Activated naive CD4-positive, alpha-beta T cell treated with Interleukin-2 at 50 U/mL for 16 hours (primary cell): ENCODE measurements at places on chromosomes 16 and 17.

GRCh38 chr17:51818777-51819176, 339.7 kb downstream of the CA10 start:
- DNase-seq, result no peak

GRCh38 chr17:75008373-75008772, 4.1 kb upstream of the MRPL58 start:
- no peak for DNase-seq

DNA sequence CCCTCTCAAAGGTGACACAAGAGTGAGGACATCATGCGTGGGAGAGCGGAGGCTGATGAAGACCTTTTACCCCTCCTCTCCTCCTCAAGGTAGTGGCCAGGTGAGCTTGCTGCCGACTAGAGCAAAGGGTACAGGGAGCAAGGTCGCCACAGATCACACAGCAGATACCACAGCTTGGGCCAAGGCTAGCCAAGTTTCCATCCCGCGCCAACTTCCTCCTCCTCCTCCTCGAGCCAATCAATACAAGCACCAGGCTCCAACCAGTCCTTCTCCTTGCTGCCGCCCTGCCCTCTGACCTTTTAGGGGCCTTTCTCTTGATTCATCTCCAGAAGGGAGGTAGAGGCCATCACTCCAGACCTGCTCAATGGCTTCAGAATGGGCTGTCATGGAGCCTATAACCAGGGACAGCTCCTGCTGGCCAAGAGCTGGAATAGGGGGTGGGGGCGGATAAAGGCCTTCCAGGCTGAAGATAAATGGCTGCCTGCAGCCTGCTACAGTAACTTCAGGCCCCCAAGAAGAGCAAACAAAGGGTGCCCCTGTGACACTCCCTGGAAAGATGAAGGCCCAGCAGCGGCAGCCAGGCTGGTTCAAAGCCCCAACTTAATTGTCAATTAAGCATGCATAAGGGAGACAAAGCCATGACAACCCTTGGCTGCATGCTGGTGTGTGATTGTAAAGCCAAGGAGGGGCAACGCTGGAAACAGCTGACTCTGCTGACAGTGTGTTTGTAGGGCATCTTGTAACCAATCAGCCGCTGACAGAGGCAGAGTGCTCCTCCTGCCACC, 17.8 kb downstream of the HNF1B start:
- DNase-seq, result no peak

DNA sequence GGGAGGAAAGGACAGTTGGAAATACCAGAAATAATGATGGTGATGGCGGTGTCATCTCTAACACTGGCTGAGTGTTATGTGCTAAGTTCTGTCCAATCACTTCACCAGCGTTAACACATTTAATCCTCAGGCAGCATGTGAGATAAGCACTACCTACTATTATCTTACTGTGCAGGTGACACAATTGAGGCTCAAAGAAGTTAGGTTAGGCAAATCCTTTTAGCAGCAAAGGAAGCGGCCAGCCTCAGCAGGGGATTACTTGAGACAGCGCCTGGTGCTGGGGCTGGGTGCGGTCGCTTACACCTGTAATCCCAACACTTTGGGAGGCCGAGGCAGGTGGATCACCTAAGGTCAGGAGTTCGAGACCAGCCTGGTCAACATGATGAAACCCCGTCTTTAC, 18.7 kb upstream of the DHX8 start:
- no peak for DNase-seq

GRCh38 chr17:57779706-57780105, 34.6 kb upstream of the CCDC182 start:
- DNase-seq, result no peak

- no peak for DNase-seq
Measured at GRCh38 chr17:73272906-73273218, 11.2 kb upstream of the CPSF4L start.

GRCh38 chr17:68205808-68206720, 41.8 kb upstream of the AMZ2 start:
- DNase-seq, result peak; percentile 25

GRCh38 chr16:81705261-81705660, 73.8 kb upstream of the PLCG2 start:
- DNase-seq, result no peak

- no peak for DNase-seq
Measured at GRCh38 chr17:61532826-61533225, 58.2 kb downstream of the NACA2 start.

- DNase-seq, result no peak
Measured at GRCh38 chr16:81720973-81721906, 57.9 kb upstream of the PLCG2 start.

- DNase-seq, result peak; percentile 83
Measured at GRCh38 chr17:7237761-7238419, 1.4 kb downstream of the PHF23 start.

- DNase-seq, result no peak
Measured at GRCh38 chr17:76543482-76543825, 3.6 kb downstream of the PRCD start.

GRCh38 chr17:13002761-13003453, 14.9 kb downstream of the ELAC2 start:
- peak; percentile 49 for DNase-seq

- DNase-seq, result no peak
Measured at GRCh38 chr16:47045459-47045858, 72.0 kb upstream of the DNAJA2 start.

DNA sequence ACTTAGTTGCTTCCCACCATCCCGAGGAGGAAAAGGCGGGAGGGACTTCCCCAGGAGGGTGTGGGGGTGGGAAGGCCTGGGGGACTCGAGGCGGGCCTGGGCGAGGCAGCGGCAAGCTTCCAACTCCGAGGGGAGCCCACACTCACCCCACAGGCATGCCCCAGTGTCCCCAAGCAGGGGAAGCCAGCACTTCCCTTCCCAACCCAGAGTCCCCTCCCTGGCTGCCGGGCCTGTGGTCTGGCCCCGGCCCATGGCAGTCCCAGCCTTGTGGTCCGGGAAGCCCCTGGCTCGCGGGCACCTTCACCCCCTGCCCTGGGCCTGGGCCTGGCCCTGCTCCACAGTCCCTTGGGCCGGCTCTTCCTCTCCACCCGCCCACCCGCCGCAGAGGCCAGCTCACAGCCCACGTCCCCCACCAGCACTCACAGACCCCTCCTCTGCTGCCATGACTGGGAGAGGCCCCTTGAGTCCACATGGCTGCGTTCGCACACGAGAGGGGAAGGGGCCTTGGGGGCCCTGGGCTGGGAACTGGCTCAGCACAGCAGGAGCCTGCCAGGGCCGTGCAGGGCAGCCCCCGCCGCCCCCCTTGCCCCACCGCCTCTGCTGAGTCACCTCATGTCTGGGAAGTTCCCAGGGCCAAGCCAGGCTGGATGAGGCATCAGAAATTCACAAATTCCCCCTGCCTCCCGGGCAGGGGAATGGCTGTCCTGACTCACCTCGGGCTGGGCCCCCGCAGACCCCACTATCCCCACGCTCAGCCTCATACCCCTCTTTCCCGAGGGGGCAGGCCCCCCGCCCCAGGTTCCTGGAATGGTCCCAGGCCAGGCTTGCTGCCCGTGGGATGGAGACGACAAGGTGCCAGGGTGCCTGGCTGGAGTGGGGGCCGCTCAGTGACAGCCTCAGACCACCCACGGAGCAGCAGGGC, 27.8 kb downstream of the BAHCC1 start:
- no peak for DNase-seq

DNA sequence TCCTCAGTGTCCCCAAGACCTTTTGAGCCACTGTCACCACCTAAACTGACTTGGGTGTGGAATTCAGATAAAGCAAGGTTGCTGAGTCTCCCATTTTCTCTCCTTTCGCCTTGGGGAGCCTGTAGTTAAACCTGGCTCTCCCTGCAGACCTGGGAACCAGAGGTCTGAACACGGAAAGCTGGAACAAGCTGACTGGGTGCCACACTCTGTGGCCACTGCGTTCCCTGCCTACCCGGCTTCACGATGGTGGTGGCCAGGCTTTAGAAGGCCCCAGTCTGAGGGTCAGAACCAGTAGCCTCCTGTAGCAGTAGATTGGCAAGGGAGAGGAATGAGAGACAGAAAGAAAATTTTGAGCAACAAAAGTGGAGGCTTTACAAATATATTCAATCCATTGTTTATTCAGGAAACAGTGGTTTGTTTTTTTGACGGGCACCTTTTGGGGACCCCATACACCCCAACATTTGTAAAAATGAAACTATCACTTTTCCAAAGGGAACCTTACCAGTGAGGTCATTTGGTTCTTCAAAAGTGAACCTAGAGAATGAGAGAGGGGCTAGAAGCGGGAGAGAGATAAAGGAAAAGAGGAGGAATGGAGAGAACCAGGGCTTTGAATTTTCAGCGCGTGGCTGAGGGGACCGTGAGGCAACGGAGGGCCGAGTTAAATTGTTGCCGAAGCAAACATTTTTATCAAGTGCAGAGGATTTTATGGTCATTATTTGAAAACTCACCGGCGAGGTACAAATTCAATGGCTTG, 1.8 kb upstream of the HOXB8 start:
- DNase-seq, result no peak

DNA sequence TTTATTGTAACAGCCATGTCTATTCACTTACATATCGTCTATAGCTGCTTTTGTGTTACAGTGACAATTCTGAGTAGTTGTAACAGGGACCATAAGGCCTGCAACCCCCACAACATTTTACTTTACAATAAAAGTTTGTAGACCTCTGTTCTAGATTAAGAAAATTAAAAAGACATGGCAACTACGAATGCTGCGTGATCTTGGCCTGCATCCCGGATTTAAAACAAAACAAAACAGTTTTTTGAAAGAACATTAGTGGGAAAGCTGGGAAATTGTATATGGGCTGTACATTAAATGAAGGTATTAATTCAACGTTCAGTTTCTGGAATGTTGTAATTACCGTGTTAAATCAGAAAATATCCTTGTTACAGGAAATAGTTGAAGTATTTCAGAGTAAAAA, 64.1 kb downstream of the RMI2 start:
- no peak for DNase-seq

DNA sequence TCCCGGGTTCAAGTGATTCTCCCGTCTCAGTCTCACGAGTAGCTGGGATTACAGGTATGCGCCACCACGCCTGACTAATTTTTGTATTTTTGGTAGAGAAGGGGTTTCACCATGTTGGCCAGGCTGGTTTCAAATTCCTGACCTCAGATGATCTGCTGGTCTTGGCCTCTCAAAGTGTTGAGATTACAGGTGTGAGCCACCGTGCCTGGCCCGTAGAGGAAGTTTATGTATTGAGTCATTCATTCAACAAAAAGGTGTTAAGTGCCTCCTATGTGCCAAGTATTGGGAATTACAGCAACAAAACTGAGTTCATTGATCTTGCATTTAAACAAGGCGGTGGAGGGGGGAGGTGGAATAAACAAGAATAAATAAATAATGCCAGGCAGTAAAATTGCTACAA, 10.2 kb upstream of the CNOT1 start:
- DNase-seq, result no peak

DNA sequence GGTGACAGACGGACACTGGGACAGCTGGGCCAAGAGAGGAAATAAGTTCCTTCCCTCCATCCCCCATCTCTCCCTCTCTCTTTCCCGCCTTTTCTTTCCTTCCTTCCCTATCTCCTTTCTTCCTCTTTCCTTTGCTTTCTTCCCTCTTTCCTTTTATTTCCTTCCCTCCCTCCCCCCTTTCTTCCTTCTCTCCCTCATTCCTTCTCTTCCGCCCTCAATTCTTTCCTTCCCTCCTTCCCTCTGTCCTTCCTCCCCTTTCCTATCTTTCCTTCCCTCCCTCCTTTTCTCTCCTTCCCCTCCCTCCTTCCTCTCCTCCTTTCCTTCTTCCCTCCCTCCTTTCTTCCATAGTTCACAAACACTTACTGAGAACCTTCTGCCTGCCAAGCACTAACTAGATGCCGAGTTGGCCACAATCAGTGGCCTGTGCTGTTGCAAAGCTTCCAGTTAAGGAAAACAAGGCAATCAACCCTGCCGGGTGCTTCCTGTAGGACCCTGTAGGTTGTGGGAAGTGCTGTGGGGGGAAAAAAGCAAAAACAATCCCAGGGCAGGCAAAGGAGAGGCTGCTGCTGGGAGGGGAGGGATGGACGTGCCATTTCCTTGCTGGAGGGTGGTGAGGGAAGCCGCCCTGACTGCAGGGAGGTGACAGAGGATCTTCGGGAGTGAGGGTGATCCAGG, 31.7 kb downstream of the ABCC6 start:
- no peak for DNase-seq

DNA sequence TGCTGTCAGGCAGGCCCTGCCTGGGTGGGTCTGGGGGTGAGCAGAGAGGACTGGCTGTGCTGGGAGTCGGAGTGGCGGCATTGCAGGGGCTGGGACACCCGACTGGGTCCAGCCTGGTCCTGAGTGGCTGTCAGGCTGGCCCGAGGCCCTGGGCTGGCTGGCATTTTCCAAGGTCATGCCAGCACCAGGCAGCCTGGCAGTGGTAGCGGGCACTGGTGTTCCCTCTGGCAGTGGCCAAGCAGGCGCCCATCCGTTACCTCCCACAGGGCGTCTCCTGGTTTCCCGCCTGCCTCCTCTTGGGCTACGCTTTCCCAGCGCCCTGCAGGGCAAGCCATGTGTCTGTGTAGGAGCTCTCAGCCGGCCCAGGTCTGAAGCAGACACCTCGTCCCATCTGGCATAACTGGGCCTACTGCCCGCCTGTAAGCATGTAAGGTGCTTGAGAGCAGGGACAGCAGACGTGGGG, 5.7 kb upstream of the PKMYT1 start:
- no peak for DNase-seq

DNA sequence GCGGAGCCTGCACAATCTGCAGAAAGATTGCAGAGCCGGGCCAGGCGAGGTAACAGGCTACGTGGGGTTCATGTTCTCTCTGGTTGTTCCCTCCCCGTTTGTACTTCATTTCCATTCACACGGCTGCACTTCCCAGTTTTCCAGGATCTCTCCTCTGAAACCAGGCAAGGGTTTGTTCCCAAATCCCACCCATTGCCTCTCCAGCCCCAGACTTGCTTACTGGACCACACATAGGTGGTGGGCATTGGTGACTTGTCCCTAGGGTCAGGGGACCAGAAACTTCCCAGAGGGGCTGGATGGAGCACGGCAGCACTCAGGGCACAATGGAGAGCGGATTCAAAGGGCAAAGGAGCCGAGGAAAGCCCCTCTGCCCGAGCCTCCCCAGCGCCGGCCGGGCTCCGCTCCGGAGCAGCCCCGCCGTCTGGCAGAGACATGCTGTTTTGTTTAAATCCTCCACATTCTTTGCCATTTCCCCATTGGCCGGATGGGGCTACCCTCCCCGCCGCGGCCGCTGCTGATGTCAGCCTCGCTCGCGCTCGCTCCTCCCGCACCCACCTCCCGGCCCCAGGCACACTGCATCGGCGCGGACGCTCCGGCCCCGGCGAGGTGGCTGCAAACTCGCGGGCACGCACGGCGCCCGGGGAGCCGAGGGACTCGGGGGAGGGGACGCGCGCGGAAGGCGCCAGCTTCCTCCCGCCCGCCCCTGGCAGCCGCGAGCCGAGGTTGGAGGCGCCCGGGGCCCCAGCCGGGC, at the start of gene PITPNC1:
TSS of gene PITPNC1 (plus strand) at position 545 of the 751 bp plus-strand sequence.
- DNase-seq, result peak; percentile 87

GRCh38 chr16:84391151-84392030, 23.1 kb downstream of the ATP2C2 start:
- no peak for DNase-seq
